KBM-7 (cell line): ENCODE measurements at places on chromosomes 5 and 9.

DNA sequence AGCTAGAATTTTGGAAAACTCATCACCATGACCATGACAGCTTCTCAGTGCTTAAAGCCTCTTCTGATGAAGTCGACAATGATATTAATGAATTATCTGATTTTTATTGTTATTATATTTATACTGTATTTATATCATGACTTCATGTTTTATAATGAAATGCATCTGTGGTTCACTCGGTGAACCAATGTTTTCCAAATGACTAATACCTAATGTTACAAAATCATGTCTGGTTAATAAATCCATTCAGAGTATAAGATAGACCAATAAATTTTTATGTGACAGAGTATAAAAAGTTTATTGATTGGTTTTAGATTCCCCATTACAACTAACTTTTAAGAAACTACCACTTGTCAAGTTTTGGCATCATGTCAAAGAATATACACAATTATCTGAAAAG lies 416.5 kb downstream of the MLLT3 start:
- DNase-seq, result no peak

DNA sequence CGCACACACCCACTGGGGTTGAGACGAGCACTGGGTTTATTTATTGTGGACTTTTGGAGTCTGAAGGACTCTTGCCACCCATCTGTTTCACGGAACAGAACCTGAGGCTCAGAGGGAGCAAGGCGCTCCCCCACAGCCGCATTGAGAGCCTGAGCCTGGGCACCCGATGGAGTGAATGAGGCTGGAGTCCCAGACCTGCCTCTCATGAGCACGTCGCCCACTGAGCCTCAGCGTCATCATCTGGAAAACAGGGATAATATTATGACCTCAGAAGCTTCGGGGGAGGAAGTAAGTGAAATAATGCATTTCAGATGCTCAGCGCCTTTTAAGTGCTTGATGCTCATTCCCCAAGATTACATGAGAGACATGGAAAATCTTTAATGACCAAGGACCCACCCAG lies 5.5 kb downstream of the NEK6 start:
- no peak for DNase-seq

DNA sequence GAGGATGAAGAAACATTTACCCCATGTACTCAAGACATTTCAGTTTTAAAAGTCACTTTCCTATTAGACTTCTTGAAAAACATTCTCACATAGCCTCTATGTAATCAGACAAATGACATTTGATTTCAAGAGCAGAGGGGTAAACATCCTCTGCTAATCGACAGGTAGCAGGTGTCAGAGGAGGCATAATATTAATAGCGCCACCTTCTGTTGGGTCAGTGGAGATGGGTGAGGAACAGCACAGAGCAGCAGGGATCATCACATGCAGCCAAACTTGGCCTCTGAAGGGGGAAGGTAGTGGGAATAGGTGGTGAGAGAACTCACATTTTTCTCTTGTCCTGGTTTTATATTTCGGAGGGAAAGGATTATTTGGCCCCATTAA lies 3.3 kb upstream of the LSM11 start:
- peak; percentile 42 for DNase-seq

DNA sequence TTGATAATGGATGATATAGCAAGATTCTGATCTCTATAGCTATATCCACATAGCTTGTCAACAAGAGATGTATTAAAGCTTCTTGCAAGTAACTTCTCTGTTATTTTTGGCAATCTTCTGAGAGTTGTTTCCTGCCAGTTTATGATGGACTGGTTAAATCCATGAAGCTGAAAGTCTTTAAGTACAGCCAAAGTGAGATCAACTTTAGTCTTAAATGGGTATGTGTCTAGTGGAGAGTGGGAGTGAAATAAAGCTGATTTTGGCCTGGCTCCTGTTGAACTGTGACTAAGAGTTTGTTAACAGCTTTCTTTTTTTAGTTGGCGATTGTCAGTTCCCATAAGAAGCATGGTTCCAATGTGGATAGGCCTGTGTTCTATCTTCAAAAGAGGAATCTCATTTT lies 350.9 kb upstream of the PCSK5 start:
- no peak for DNase-seq

DNA sequence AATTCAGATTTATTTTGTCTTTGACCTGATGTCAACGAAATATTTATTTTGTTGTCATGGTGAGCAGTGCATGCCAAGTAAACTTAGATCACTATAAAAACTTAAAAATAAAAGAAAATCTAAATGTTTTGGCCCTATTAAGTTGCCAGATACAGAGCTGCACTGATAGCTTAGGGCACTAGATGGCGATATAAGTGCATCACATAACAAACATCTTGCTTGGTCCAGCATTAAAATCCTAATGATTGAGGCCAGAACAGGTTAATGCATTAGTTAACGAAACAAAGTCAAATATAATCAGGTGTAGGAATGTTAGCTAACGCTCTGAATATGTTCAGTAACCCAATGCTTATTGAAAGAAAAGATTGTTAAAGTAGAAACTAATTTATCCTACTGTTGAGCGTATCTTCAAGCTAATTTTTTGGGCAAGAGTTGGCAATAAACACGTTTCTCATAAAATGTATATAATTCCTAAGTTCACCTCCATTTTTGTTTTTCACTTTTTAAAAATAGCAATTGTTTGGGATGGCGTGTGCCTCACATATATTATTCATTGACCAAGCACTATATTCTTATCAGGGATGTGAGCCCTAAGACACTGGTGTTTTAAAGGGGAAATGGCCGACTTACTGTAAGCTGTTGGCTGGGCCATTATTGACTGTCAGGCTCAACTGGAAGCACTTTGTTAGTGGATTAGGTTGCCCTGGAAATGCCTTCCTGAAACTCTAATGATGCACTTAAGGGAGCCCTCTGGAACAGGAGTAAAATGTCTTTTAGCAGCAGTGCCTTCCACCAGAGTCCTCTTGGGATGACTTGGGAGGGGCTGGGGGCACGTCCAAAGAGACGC lies 33.3 kb downstream of the KCTD16 start:
- peak; percentile 65 for DNase-seq

GRCh38 chr5:32504329-32504988 lies 59.9 kb upstream of the ZFR start:
- no peak for DNase-seq

DNA sequence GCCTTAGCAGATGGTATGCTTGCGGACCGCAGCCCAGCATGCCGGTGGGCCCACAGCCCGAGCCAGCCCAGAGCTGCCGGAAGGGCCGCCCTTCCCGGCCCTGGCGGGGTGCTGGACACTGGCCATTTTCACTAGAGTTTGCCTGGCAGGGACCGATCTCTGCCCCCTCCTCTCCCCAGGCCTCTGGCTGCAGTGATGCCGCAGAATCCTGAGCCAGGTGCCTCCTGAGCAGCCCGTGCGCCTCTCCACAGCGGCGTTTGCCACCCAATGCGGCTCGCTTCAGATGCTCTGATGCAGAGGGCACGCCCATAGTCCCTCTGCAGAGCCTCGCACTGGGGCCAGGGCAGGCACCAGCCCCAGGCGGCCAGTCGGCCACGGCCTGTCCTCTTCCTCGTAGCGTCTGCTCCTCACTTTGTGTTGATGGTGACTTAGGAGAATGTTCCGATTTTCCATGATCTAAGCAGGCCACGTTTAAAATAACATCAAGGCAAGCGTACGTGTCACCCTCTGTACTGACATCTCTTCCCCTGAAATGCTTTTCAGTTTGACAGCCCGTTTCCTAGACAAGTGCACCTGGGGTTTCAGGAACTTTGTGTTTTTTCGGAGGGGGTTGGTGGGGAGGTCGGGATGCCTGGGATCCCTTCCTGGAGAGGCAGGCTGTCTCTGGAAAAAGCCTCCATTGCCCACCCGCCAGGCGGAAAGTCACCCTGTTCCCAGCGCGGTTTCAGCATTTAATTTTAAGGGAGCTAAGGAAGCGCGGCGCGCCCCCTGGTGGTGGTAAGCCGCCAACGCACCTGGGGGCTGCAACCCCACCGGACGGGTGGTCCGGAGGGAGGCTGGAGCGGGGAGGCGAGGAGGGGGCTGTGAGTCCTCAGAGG lies 29.8 kb upstream of the HMCN2 start:
- peak; percentile 78 for DNase-seq

DNA sequence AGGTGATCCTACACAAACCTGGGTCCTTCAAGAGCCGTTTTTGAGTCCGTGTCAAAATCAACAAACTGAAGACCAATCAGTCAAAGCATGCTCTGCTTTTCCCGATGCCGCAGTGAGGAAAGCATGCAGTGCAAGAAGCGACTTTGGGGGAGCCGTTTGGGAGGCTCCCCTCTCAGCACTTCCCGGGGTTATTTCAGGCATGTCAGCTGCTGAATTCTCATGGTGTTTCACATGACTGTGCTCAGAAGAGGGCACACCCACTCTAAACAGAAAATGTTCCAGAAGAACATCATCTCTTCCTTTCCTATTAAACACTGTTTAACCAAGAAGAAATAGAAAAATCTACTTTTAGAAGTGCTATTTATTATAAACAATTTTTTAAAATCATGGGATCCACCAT lies 125.5 kb downstream of the EPB41L4A start:
- no peak for DNase-seq

DNA sequence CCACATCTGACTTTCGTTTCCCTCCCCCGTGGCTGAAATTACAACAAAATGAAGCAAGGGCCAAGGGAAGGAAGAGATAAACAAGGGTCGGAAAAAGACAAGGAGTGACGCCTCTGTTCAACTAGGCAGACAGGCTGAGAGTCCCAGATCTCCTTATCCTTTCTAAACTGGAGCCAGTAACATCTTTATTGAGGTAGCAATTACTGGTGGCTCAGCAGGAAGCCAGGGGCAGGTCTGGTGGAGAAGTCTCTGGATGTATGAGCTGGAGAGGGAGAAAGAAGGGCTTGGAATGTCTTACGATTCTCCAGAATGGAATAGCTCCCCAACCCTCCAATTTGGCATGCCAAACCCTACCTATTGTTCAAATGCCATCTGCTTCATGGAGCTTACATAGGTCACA lies 190.8 kb upstream of the BRINP1 start:
- no peak for DNase-seq

DNA sequence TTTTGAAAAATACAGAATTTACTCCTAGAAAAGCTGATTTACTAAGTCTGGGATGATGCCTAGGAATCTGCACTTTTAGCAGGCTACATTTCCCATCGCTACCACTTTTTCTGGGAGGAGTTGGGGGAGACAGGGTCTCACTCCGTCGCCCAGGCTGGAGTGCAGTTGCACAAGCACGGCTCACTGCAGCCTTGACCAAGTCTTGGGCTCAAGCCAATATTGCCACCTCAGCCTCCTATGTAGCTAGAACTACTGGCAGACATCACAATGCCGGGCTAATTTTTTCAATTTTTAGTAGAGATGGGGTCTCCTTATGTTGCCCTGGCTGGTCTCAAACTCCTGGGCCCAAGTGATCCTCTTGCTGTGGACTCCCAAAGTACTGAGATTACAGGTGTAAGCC lies 85.9 kb downstream of the NR6A1 start:
- DNase-seq, result no peak

DNA sequence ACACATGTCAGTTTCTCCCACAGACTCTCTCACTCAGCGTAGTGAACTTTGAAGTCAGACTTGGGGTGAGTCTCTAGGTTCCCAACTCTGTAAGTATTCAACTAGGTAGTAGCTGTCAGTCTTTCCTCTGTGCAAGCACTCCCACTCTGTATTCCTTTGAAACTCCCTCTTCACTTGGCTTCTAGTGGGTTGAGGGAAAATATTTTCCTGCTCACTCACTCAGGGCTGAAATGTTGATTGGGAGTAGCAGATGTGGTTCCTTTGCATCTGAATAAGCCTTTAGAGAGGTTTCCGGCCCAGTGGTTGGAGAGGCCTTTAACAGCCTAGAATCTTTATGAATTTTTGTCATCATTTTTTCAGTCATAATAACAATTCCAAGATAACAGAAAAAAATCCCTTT lies 18.1 kb upstream of the ARRDC3 start:
- DNase-seq, result no peak

- DNase-seq, result peak; percentile 26
Measured at GRCh38 chr9:90569511-90569910, 73.1 kb downstream of the DIRAS2 start.

GRCh38 chr5:133612249-133612860 lies at the start of gene FSTL4:
Gene FSTL4 (minus strand): TSS chr5:133612541.
- no peak for DNase-seq

GRCh38 chr5:152869971-152870370 lies 464.9 kb upstream of the NMUR2 start:
- no peak for DNase-seq

- no peak for DNase-seq
Measured at GRCh38 chr9:108997112-108997511, 16.2 kb downstream of the CTNNAL1 start.

DNA sequence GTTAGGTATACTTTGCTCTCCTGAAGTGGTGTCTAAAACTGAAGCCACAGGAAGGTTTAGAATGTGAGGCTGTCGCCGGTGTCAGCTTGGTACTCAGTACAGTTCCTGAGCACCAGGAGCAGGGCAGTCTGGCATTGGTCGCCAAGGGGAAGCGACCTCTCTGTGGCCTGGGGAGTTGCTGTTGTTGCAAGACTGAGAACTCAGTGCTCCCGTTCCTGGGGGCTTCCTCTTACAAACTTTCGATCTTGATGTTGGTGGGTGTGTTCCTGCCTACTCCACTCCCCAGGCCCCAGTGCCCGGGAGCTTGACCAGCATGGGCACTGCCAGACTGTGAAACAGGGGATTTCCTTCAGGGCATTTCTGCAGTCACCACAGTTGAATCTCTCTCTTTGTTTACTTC lies 52.4 kb upstream of the PPARGC1B start:
- no peak for DNase-seq

DNA sequence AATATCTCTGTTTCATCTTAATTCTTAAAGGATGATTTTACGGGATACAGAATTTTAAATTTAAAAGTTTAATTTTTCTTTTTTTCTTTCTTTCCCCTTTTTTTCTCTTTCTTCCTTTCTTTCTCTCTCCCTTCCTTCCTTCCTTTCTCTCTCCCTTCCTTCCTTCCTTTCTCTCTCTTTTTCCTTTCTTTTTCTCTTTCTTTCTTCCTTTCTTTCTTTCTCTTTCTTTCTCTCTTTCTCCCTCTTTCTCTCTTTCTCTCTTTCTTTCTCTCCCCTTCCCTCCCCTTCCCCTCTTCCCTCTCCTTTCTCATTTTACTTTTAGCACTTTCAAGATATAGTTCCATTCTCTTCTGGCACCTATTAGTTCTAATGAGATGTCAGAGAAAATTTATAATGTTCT lies 61.4 kb upstream of the ADRB2 start:
- DNase-seq, result no peak

- DNase-seq, result no peak
Measured at GRCh38 chr5:164115420-164115819, 610.0 kb downstream of the MAT2B start.

GRCh38 chr5:136427426-136427825 lies 62.1 kb upstream of the TRPC7 start:
- DNase-seq, result no peak

DNA sequence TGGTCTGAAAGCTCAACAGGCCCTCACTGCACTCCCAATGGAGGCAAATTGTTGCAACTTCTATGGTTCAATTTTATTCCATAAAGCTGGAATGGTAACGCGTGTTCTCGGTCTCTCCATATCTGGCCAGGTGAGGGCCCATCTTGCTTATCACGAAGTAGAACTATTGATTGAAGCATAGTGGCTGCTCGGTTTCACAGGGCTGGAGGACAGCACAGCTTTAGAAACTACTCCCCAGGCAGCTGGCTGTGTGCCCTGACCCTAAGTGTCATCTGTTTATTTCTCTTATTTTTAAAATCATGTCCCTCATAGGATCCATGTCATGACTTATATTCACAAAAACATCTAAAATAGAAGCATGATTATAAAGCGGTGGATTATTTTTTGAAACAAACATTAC lies 223.4 kb downstream of the NPR3 start:
- DNase-seq, result no peak
